ENCODE measurements at places on chromosomes 13 and 19.
A peak's percentile ranks its signal among the peaks of the same experiment; 100 is the strongest.

- H3K4me1 ChIP-seq, result no peaks in the 10 kb centered on the region
- H3K4me3 ChIP-seq, result peak overlapping the region; percentile 21
- no peaks in the 10 kb centered on the region for H3K36me3 ChIP-seq
- no peaks in the 10 kb centered on the region for H3K27me3 ChIP-seq
- no peak for DNase-seq
- peak overlapping the region; percentile 54 for H3K27ac ChIP-seq
Observed at GRCh38 chr13:46176756-46177155, 5.2 kb downstream of the LCP1 start.

- no peaks in the 10 kb centered on the region for H3K4me1 ChIP-seq
- no peak overlapping the region for H3K27ac ChIP-seq
- no peak for DNase-seq
- no peaks in the 10 kb centered on the region for H3K27me3 ChIP-seq
- H3K4me3 ChIP-seq, result no peak overlapping the region
Observed at GRCh38 chr13:50319635-50320255, 304.5 kb downstream of the KCNRG start.

DNA sequence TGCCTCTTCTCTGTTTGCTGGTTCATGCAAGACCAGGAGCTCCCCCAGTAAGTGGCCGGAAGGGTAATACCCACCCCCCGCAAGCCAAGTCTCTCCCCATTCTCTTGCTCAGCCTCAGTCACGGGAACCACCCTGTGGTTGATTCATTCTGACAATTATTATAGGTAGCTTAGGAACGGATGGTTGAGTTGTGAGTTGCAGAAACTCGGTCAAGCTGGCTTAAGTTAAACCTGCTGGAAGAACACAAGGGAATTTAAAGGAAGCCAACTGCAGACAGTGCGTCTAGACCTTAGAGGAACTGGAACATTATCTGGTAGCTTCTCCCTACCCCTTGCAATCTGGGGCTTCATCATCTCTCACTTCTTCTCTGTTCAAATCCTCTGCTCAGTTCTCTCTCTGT is 8.9 kb downstream of the FPR1 start:
- H3K36me3 ChIP-seq, result no peaks in the 10 kb centered on the region
- DNase-seq, result no peak
- no peak overlapping the region for H3K4me3 ChIP-seq
- H3K27ac ChIP-seq, result no peak overlapping the region

- H3K4me1 ChIP-seq, result peaks cover 91% of the 10 kb centered on the region
- no peak for DNase-seq
- peak overlapping the region; percentile 56 for H3K4me3 ChIP-seq
- peaks cover 19% of the 10 kb centered on the region for H3K36me3 ChIP-seq
- H3K27ac ChIP-seq, result no peak overlapping the region
Observed at GRCh38 chr19:1267477-1268225, 1.5 kb upstream of the CIRBP start.

DNA sequence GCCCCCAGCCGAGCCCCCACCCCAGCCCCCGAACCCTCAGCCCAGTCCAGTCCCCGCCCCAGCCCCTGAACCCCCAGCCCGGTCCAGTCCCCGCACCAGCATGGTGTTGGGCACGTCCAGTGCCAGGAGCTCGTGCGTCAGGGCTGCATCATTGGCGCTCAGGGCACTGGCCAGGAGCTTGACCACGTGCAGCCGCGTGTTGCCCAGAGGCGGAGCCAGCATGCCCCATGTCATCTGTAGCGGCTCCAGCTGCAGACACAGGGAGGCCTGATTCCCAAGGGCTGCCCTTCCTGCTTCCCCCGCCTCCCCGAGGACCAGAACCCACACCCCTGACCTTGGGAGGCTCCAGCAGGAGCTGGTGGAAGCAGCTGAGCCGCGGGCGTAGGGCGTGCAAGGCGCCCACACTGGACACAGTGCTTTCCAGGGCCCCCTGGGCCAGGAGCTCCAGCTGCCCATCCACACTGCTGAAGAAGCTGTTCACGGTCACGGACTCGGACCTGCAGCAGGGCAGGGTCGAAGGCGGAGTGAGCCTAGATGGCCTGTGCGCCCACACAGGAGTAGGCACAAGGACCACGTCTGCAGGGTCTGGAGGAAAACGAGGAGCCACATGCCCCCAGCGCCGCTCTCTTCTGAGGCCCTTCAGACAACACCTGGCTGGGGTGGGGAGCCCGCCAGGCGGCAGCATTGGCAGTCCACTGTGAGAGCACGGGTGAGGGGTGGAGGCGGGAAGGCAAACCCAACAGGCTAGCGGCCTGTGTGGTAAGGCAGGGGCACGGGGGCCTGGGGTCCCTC is 12.8 kb upstream of the TMEM86B start:
- peaks cover 100% of the 10 kb centered on the region for H3K36me3 ChIP-seq
- no peaks in the 10 kb centered on the region for H3K27me3 ChIP-seq
- H3K4me3 ChIP-seq, result no peak overlapping the region
- no peak for DNase-seq

- peak; percentile 90 for DNase-seq
- H3K36me3 ChIP-seq, result peaks cover 27% of the 10 kb centered on the region
- peaks cover 36% of the 10 kb centered on the region for H3K4me1 ChIP-seq
- H3K4me3 ChIP-seq, result peak overlapping the region; percentile 95
- peak overlapping the region; percentile 89 for H3K27ac ChIP-seq
Observed at GRCh38 chr19:7681340-7682174, 924 bp downstream of the TRAPPC5 start.

GRCh38 chr13:113049521-113049941 is 56.1 kb upstream of the F7 start:
- H3K4me1 ChIP-seq, result no peaks in the 10 kb centered on the region
- peaks cover 2% of the 10 kb centered on the region for H3K27me3 ChIP-seq
- DNase-seq, result no peak
- H3K36me3 ChIP-seq, result peaks cover 28% of the 10 kb centered on the region
- H3K27ac ChIP-seq, result no peak overlapping the region

GRCh38 chr13:80527400-80527799 is 186.5 kb upstream of the SPRY2 start:
- H3K36me3 ChIP-seq, result no peaks in the 10 kb centered on the region
- H3K27ac ChIP-seq, result no peak overlapping the region
- no peak for DNase-seq
- no peaks in the 10 kb centered on the region for H3K4me1 ChIP-seq
- no peak overlapping the region for H3K4me3 ChIP-seq
- no peaks in the 10 kb centered on the region for H3K27me3 ChIP-seq

GRCh38 chr19:45526143-45526542 is 18.9 kb downstream of the VASP start:
- no peak overlapping the region for H3K4me3 ChIP-seq
- peak overlapping the region; percentile 35 for H3K27ac ChIP-seq
- DNase-seq, result no peak
- H3K27me3 ChIP-seq, result no peaks in the 10 kb centered on the region
- peaks cover 22% of the 10 kb centered on the region for H3K4me1 ChIP-seq

Measured in suprapubic skin (tissue), 4 donors.